NCI-H510A (cell line): ENCODE measurements at places on chromosomes 1 and 21.

DNA sequence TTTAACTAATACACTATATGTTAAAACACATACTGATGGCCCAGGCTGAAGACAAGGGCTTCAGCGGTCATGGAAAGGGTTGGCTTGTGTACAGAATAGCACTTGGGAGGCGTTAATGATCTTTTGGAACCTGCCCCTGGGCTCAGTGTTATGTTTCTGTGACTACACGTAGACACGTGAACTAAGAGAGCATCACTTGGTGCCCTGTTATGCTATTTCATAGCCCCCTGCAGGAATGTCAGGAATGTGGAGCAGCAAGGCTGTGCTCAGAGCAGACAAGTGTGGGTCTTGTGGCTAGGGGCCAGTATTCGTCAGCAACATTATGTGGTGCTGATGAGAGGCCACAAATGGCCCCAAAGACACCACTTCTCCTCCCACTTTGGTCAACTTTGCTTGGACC, 132.4 kb downstream of the MAP3K21 start:
- no peak for DNase-seq

- no peak for DNase-seq
Observed at GRCh38 chr21:15514073-15514946, 215.5 kb upstream of the USP25 start.

DNA sequence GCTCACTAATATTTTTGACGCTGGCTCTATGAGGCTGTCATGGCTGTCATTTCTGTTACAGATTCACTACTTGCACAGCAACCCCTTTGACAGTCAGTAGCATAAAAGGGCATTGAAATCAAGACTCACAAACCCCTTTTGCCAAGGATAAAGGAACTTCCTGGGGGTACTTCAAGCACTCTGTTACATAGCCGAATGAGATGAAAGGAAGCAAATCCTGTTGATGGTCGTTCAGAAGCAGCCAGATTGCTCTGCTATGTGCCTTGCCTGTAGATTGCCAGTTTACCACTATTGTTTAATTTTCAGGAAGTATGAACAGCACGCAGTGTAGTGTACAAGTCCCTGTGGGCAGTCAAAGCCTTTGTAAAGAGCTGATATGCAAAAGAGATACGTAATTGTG, 296.2 kb downstream of the LRRIQ3 start:
- DNase-seq: no peak

- no peak for DNase-seq
Observed at GRCh38 chr1:207077470-207078377, 10.9 kb upstream of the C4BPB start.

DNA sequence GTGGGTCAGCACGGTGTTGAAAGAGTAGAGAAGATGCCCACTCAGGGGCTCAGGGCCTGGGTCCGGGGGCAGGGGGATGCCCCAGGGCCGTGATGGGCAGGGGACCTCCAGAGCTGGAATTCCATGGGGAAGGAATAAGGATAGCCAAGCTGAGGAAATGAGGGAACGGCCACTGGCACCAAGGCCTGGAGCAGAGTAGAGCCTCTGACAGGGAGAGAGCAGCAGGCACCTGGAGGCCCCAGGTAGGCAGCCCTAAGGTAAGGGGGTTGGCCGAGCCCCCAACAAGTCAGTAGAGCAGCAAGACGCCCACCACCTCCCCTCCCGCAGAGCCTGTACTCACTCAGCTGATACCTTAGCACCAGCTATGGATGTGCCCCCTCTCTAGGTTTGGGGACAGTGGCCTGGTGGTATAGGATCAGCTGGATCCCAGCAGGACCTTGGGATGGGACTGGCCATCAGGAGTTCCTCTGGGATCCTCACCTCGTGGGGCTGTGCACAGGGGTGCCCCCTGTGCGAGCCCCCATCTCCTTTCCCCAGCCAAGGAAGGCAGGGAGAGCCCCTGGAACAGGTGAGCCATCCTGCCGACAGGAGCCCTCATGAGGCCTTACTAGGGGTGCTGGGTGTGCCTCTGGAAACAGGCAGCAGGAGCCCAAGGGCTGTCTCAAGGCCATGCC, 21.0 kb upstream of the ARF1 start:
- no peak for DNase-seq
